ENCODE measurements at places on chromosomes 7 and 10. TPM values are rescaled to one million over a fixed set of nuclear protein-coding genes. Genes with fewer than 3 reads are reported as not detected.

FBXL13 gene
- total RNA-seq, result 10.0 TPM

CACNB2 gene
- total RNA-seq, result 31.2 TPM

MSMB gene
- not detected for total RNA-seq

GPR15LG gene
- not detected for total RNA-seq

NUTM2B gene
- total RNA-seq, result 0.66 TPM

ADAMTS14 gene
- total RNA-seq, result 5.2 TPM

OR9A2 gene
- not detected for total RNA-seq

C10orf53 gene
- not detected for total RNA-seq

BUB3 gene
- 130 TPM for total RNA-seq

PPP1R17 gene
- total RNA-seq, result 0.33 TPM

TRIM74 gene
- not detected for total RNA-seq

FGFR2 gene
- 77.5 TPM for total RNA-seq

H2BK1 gene
- total RNA-seq, result not detected

CTAGE8 gene
- 1.0 TPM for total RNA-seq

TMEM184A gene
- total RNA-seq, result 3.5 TPM

SH2D4B gene
- total RNA-seq, result not detected

FAM131B gene
- 13.0 TPM for total RNA-seq

GOLGA7B gene
- 2.2 TPM for total RNA-seq

KAZALD1 gene
- total RNA-seq, result 24.5 TPM

P4HA1 gene
- 107 TPM for total RNA-seq

ANKRD61 gene
- not detected for total RNA-seq

SHH gene
- 0.33 TPM for total RNA-seq

CCDC172 gene
- not detected for total RNA-seq

ANKRD7 gene
- 4.4 TPM for total RNA-seq

TUBAL3 gene
- total RNA-seq, result 0.49 TPM

CTTNBP2 gene
- 19.7 TPM for total RNA-seq

TAS2R3 gene
- total RNA-seq, result 4.2 TPM

DRGX gene
- total RNA-seq, result 1.3 TPM

C7orf57 gene
- total RNA-seq, result 0.22 TPM

KCNH2 gene
- 22.7 TPM for total RNA-seq

PTF1A gene
- 2.8 TPM for total RNA-seq

MMRN2 gene
- total RNA-seq, result 33.5 TPM

SUFU gene
- 11.4 TPM for total RNA-seq

TMEM178B gene
- 16.5 TPM for total RNA-seq

ANKRD30A gene
- total RNA-seq, result not detected

CACNA2D1 gene
- 103 TPM for total RNA-seq

GPNMB gene
- 110 TPM for total RNA-seq

KCP gene
- 1.9 TPM for total RNA-seq

AKR1C8 gene
- total RNA-seq, result 0.27 TPM

SMKR1 gene
- 1.3 TPM for total RNA-seq

ARMC10 gene
- 40.1 TPM for total RNA-seq

ITPRID1 gene
- total RNA-seq, result 0.11 TPM

ARPC1A gene
- 74.1 TPM for total RNA-seq

BET1 gene
- 53.2 TPM for total RNA-seq

ACSL5 gene
- 3.6 TPM for total RNA-seq

ZNF248 gene
- total RNA-seq, result 59.9 TPM

SCART1 gene
- 2.9 TPM for total RNA-seq

UCN3 gene
- not detected for total RNA-seq

ASB13 gene
- 30.4 TPM for total RNA-seq

MYL10 gene
- total RNA-seq, result 3.8 TPM

NRP1 gene
- total RNA-seq, result 126 TPM

LHFPL3 gene
- total RNA-seq, result 13.6 TPM

TMEM243 gene
- 30.1 TPM for total RNA-seq

TMEM140 gene
- total RNA-seq, result 4.1 TPM

DCLRE1A gene
- total RNA-seq, result 17.3 TPM

GIMAP2 gene
- 7.6 TPM for total RNA-seq

CH25H gene
- 0.99 TPM for total RNA-seq

PLEKHS1 gene
- 0.77 TPM for total RNA-seq

PRPS1L1 gene
- not detected for total RNA-seq

OR2A7 gene
- 5.7 TPM for total RNA-seq

All from camera-type eye (tissue), 1 donor.